ENCODE measurements at places on chromosomes 2 and 18. TPM values are rescaled to one million over a fixed set of nuclear protein-coding genes. Genes with fewer than 3 reads are reported as not detected.

DNA sequence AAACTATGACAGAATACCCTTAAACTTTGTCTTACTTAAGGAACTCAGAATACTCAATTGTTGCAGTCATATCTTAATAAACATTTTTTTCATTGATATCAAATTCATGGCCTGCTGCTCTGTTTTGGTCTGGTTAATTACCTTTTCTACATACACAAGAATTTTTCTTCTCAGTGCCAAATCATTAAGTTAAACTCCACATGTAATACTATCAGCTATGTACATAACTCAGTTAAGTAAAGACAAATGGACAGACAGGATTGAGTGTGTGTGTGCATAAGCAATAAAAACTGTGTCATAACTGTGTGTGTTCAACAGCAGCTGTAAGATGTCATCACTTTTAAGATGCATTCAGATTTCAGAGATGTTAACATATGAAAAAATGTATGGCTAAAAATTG is 34.4 kb downstream of the VRK2 start:
- no peak overlapping the region for H3K4me3 ChIP-seq
- no peaks in the 10 kb centered on the region for H3K27me3 ChIP-seq
- H3K36me3 ChIP-seq = peaks cover 6% of the 10 kb centered on the region
- DNase-seq = no peak
- no peak overlapping the region for H3K27ac ChIP-seq

- peaks cover 14% of the 10 kb centered on the region for H3K27me3 ChIP-seq
- no peaks in the 10 kb centered on the region for H3K4me1 ChIP-seq
- H3K36me3 ChIP-seq = no peaks in the 10 kb centered on the region
These were observed 203.0 kb upstream of the PXDN start for GRCh38 chr2:1947316-1947715.

- no peak for DNase-seq
- H3K4me3 ChIP-seq = no peak overlapping the region
- H3K27me3 ChIP-seq = no peaks in the 10 kb centered on the region
- H3K27ac ChIP-seq = no peak overlapping the region
These were observed 13.6 kb downstream of the TMEM185B start for GRCh38 chr2:120209427-120210269.

- peaks cover 26% of the 10 kb centered on the region for H3K4me1 ChIP-seq
- H3K36me3 ChIP-seq = no peaks in the 10 kb centered on the region
- no peak for DNase-seq
- peaks cover 25% of the 10 kb centered on the region for H3K27me3 ChIP-seq
- no peak overlapping the region for H3K27ac ChIP-seq
These were observed 1.7 kb downstream of the FOSL2 start for GRCh38 chr2:28394331-28394877.

DNA sequence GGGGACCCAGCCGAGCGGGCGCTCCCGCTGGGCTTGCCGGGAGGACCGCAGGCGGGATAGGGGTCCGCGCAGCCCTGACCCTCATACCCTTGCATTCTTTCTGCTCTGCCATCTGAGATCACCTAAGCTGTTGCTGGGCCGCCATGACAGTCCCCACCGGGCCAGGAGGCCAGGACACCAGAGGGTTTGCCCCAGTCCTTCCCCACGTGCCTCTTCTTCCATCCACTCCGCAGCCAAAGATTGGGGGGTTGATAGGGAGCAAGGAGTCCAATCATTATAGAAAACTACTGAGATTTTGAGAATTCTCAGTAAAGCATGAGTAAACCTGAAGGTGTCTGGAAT is 453 bp upstream of the GRB14 start:
- no peak overlapping the region for H3K27ac ChIP-seq
- H3K4me3 ChIP-seq = peak overlapping the region; percentile 88
- H3K27me3 ChIP-seq = peaks cover 54% of the 10 kb centered on the region
- H3K36me3 ChIP-seq = no peaks in the 10 kb centered on the region
- no peak for DNase-seq

- DNase-seq = no peak
- no peaks in the 10 kb centered on the region for H3K36me3 ChIP-seq
- peaks cover 62% of the 10 kb centered on the region for H3K27me3 ChIP-seq
- H3K4me1 ChIP-seq = no peaks in the 10 kb centered on the region
- H3K27ac ChIP-seq = no peak overlapping the region
These were observed 108.4 kb upstream of the COPS8 start for GRCh38 chr2:236977063-236977851.

GRCh38 chr2:210792000-210792399 is 235.6 kb downstream of the CPS1 start:
- no peak overlapping the region for H3K4me3 ChIP-seq
- no peaks in the 10 kb centered on the region for H3K36me3 ChIP-seq
- no peaks in the 10 kb centered on the region for H3K4me1 ChIP-seq
- no peaks in the 10 kb centered on the region for H3K27me3 ChIP-seq

GRCh38 chr2:162344617-162344950 is 652 bp downstream of the GCA start:
- H3K27ac ChIP-seq = peak overlapping the region; percentile 81
- H3K4me1 ChIP-seq = peaks cover 26% of the 10 kb centered on the region
- H3K36me3 ChIP-seq = no peaks in the 10 kb centered on the region
- H3K27me3 ChIP-seq = no peaks in the 10 kb centered on the region
- DNase-seq = no peak

SLC20A1 gene
- 12.7 TPM for polyA plus RNA-seq

Data from naive B cell (primary cell).